ENCODE measurements at places on chromosomes 5 and 9.

DNA sequence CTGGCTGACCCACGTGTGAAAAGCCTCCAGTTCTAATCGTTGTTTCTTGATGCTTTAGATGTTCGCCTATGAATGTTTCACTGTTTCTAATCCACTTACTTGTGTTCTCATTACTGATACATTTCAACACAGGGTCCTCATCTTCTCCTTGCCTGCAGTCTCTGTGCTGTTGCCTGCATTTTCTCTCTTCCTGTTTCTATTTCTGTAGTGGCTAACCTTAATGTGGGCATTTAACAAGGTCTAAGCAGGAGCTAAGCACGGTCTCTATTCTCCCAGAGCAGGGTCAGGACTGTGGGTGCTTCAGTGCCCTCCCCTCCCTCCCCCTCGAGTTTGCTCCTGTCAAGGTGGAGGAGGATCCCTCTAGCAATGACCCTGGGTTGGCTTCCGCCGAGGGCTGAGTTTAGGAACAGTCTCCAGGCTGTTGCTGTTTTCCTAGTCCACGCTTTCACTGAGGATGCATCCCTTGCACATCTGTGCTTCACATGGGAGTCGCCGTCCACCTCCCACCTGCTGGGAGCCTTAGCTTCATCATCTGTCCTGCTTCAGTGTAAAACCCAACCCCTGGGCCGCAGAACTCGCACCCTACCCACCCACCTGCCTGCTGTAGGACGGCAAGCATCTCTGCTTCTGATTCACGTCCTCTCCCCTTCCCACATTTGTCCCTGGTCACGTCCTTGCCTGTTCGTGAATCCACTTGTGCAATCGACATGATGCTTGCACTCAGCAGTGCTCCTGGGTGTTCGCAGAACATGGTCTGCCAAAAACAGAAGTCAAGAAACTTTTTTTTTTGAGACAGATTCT lies 2.4 kb upstream of the EXOC3 start:
- DNase-seq, result no peak

GRCh38 chr9:38216572-38216971 lies 147.5 kb upstream of the SHB start:
- DNase-seq, result no peak

GRCh38 chr9:1536522-1537170 lies 478.5 kb upstream of the SMARCA2 start:
- no peak for DNase-seq

GRCh38 chr5:41918105-41918504 lies 7.0 kb upstream of the FBXO4 start:
- no peak for DNase-seq

DNA sequence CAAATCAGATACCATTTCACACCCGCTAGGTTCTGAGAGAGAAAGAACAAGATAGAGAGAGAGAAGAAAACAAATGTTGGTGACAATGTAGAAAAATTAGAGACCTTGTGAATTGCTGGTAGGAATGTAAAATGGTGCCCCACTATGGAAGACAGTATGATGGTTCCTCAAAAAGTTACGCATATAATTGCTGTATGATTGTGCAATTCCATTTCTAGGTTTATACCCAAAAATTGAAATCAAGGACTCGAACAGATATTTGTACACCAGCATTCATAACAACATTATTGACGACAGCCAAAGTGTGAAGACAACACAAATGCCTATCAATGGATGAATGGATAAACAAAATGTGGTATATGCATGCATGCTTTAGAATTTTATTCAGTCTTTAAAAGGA lies 74.5 kb upstream of the MAP3K1 start:
- DNase-seq, result no peak

DNA sequence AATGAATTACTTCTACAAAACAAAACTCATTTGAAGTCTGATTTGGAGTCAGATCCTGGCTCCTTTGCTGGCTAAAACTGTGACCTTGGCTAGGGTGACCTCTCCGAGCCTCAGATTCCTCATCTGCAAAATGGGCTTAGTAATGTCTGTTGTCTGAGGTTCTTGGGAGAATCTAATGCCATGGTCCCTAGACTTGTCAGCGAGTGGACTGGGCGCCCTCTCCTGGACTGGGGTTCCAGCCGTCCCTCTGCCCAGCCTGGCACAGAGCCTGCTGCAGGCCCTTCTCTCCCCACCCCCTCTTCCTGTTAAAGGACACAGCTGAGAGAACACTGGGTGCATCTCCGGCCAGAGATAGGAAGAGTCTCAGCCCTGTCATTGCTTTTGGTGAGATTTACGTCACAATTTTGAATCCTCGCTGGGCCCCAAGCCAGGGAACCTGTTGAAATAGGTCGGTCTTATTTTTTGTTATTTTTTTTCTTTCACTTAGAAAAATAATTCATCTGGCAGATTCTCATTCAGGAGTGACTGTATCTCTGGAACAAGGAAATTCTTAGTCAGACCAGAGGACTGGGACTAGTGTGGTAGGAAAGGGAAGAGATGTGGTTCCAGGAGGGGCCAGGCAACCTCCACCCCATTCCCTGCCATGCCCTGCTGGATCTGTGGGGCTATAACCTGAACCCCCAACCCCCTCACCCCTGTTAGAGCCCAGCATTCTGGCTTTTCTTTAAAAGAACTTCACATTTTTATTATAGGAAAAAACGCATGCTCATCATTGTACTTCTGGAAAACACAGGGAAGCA lies 48.2 kb upstream of the RPL26L1 start:
- DNase-seq, result no peak

DNA sequence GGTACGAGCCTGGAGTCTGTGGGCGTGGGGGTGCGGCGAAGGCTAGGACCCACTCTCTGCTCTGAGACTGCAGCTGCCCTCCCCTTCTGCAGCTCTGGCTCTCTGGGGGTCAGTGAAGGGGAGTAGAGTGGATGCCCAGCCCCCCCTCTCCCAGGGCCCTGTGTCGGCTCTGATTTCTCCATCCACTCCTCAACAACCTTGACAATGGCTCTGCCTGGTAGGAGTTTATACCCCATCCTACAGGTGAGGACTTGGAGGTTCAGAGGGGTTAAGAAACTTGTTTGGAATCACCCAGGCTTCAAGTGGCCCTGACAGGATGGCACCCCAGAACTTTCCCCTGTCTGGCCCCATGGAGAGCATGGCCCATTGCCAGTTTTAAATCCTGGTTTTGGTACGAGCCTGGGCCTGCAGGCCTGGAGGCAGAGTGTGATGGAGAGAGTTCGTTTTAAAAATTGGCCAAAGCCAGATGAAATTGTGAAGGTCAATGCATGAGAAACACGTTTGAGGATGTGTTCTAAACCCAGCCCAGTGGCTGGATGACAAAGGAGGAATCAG lies 22.3 kb downstream of the NCS1 start:
- no peak for DNase-seq

- no peak for DNase-seq
Observed at GRCh38 chr5:91864962-91865361, 481.8 kb upstream of the ARRDC3 start.

- DNase-seq, result no peak
Observed at GRCh38 chr5:371811-372555, 50.5 kb downstream of the AHRR start.

DNA sequence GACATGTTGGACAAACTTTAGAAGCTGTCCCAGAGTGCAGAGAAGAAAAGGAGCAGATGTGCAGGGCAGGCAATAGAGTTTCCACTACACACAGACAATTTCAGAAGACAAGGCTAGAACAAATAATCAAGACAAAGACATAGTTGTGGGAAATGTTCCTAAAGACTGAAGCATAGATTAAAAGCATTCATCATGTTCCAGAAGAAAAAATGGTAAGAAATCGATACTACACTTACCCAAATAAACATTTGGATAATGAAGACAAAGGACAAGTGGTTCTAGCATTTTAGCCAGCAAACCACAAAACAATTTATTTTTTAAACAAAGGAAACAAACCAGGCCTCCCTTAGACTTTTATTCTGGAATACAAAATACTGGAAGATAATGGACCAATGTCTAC lies 97.9 kb downstream of the FSTL4 start:
- no peak for DNase-seq

DNA sequence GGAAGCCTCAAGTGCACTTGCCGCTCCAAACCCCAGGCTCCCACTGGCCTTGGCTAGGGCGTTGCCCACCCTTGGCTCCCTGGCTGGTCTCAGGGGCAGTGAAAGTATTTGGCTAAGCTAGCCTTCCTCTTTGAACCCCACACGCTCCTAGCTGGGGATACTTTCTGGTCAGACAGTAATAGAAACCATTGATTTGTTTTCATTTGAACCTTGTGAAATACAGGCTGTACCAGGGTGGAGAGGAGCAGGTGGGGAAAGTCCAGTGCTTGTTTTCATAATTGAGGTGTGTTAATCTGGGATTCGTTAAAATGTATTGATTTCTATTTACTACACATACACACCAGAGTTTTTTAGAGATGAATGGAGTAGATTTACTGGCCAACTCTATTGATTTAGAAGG lies 45.9 kb upstream of the TRMT10B start:
- DNase-seq, result no peak

DNA sequence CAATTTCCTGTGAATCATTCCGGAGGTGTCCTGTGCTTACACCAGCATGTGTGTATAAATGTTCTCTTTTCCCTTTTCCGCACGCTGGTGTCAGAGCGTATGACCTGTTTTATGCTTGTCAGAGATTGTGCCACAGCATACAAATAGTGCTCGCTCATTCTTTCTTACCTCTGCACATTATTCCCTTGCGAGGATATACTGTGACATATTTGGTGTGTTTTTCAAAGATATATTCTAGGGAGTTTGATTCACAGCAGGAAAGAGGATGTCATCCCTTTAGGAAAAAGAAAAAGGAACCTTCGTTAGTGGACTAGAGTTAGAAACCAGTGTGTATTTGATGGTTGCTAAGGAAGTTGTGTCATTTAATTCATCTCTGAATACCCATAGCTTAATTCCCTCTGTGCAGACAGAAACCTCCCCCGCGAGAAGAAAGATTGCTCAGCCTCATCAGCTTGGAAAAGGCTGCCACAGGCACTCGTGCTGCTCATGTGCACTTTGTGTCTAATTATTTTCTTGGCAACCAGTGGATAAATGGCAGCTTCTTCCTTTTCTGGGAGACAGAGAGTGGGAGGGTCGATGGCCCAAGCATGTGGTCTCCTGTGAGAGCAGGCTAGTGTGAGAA lies 14.7 kb upstream of the CCIN start:
- DNase-seq, result no peak

- DNase-seq, result no peak
Observed at GRCh38 chr5:129639331-129639730, 108.6 kb upstream of the MINAR2 start.

DNA sequence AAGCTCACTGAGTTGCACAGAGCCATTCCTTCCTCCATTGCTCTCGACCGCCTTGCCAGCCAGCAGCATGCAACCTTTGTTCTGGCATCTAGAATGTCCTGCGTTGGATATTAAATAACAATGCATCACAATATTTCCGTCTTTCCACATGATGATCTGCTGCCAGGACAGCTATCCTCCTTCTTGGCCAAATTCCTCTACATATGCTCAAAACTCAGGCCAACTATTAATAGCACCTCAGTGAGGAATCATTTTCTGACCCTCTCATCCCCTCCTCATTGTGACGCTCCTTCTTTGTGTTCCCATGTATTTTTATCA lies 128.6 kb downstream of the MYO10 start:
- DNase-seq, result no peak

GRCh38 chr5:15034379-15034778 lies 162.8 kb upstream of the ANKH start:
- DNase-seq, result no peak

- no peak for DNase-seq
Observed at GRCh38 chr9:12770261-12770660, 4.6 kb upstream of the LURAP1L start.

GRCh38 chr5:103014983-103015382 lies 105.0 kb downstream of the GIN1 start:
- DNase-seq, result no peak

DNA sequence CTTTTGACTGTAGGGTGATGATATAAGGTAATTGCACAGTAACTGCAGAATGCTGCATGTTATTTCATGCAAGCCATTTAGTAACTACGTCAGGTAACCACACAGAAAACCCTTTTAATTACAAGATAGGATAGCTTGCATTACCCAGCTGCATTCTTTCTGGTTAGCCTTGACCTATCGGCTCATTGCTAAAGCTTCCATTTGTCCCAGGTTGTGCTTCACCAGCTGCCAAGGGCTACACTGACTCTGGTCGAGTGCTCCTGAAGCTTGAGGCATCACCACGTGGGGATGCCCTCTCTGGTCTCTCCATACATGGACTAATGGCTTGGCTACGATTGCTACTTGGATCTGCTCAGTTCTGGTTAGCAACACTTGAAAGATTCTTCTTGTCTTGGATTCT lies 81.1 kb upstream of the SLC12A2 start:
- DNase-seq, result no peak
